GM12878 (cell line): ENCODE measurements at places on chromosomes 1 and 21. TPM values are rescaled to one million over a fixed set of nuclear protein-coding genes. Genes with fewer than 3 reads are reported as not detected.
A peak's percentile ranks its signal among the peaks of the same experiment; 100 is the strongest.

- no peak for DNase-seq
Measured at GRCh38 chr1:150895618-150896017, 8.7 kb downstream of the CTXND2 start.

BCAN gene
- 0.18 and 0.24 TPM in 2 replicates for total RNA-seq

GRCh38 chr1:78911956-78912880 lies 94.3 kb downstream of the ADGRL4 start:
- no peak for DNase-seq

DNA sequence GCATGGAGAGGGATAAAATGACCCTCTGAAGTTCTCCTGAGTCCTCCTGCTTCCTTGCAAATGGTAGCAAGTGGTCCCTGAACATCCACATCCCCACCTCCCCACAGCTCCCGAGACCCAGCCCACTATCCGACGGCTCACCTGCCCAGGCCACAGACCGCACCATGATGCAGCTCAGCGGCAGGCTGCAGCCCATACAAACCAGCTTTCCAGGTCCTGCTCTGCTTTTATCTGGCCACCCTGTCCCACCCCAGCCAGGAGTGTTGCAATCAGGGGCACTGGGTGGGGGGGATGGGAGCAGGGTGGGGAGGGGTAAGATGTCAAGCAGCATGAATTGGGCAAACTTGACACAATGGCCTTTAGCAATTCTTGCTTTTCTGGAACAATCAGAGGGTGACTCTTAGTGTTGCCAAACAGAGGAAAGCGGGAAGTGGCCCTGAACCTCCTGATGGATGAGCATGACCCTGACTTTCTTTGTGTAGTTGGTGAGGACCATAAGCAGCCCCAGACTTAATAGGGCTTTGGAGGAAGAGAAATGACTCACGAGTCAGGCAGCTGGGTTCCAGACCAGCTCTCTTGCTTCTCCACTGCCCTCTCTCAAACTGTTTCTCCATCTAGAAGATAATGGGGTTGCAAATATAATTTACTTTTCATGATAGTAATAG lies at the start of gene CHIT1:
Gene CHIT1, minus strand, starts transcription at position 203 of the 665 bp plus-strand sequence. Its CDS starts 37 bp downstream, at position 166.
- DNase-seq = no peak

FAM167B gene
- total RNA-seq = 0.62 and 0.88 TPM in 2 replicates

- peak; percentile 52 for DNase-seq
Measured at GRCh38 chr1:156124557-156125483, 10.3 kb downstream of the LMNA start.

DNA sequence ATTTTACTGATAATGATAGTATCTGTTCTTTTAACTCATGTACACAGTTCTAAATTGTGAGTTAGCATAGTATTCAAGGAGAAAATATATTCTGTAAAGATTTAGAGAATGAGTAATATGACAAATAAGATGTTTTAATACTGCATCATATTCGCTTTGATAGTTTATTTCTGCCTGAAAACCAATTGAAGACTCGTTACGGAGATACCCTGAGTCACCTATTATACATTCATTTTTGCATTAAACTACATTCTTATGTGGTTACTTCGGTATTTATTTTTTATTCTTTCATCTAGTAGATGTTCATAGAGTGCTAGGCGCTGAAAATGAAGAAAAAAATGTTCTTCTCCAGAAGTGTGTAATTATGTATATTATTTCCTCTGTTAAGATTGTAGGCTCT lies 5.3 kb downstream of the UHMK1 start:
- DNase-seq = no peak
